ENCODE measurements at places on chromosomes 4 and X.
A peak's percentile ranks its signal among the peaks of the same experiment; 100 is the strongest.

DNA sequence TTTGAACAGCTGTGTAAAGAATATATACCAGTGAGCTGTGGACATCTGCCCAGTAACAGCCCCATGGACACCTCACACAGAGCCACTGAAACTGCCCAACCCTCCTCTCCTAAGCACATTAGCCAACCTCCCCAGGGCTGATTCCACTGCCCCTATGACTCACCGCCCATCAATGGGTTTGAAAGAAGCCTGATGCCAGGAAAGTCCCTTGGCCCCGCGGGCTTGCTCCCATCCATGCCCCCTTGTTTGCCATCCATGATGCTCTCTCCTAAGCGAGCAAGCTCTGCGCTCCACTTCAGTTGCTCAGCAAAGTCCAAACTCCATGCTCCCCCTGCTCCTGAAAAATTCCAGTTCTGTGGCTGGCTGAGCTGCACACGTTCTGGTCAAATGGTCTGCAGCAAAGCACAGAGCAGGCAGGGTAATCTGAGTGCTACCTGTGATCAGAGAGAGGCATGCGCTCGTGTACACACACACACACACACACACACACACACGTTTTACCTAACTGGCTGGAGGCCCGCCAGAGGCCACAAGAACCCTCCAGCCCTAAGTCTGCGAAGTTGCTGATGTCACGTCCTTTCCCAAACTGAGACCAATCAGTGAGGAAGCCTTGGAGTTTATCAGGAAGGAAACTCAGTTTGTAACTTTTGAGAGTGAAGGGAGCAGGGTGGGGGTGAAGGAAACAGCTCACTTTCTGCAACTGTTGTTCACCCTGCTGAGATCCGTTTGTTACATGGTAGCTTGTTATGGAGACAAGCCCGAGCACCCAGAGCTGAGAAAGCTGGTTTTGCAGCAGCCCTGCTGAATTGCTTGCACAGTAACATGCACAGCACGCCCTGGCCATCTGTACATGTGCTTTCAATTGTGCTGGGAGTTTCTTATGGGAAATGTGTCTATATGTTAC, at the start of gene ASB9:
Gene ASB9, minus strand, starts transcription at position 466 of the 904 bp plus-strand sequence. Its CDS starts 209 bp downstream, at position 257.
- DNase-seq = no peak

DNA sequence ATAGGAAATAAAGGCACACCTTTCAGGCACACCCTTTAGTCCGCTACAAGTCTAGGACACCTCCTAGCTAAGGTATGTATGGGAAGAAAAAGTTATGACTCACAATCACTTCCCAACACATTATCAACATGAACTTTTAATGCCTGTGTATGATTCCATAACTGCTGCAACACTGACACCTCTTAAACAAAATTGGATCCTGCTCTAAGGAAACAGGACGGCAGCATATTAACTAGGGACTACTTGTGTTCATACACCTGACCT, 2.4 kb upstream of the PPP3CA start:
- DNase-seq = no peak

GRCh38 chrX:107683124-107683895, 55.0 kb downstream of the PRPS1 start:
- DNase-seq = no peak

- DNase-seq = peak; percentile 80
Observed at GRCh38 chr4:183636923-183637322, 22.1 kb downstream of the RWDD4 start.

DNA sequence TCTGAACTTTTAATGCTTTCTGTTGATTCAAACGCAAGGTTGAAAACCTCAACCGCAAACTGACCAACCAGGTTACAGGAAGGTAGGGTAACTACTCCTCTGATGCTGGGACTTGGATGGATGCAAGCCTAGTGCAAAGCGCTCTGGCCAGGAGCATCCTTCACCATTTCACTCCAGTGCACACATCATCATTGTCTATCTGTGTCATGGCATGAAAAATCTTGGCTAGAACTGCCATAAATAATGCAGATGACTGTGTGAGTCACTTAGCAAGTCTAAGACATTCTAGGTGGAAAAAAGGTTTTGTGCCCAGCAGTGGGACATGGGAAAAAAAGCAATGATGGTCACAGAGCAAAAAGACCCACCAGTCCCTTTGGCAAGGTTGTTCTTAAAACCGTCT, 10.9 kb downstream of the ADGRA3 start:
- DNase-seq = no peak
